ENCODE measurements at places on chromosomes 13 and 19.
A peak's percentile ranks its signal among the peaks of the same experiment; 100 is the strongest.

DNA sequence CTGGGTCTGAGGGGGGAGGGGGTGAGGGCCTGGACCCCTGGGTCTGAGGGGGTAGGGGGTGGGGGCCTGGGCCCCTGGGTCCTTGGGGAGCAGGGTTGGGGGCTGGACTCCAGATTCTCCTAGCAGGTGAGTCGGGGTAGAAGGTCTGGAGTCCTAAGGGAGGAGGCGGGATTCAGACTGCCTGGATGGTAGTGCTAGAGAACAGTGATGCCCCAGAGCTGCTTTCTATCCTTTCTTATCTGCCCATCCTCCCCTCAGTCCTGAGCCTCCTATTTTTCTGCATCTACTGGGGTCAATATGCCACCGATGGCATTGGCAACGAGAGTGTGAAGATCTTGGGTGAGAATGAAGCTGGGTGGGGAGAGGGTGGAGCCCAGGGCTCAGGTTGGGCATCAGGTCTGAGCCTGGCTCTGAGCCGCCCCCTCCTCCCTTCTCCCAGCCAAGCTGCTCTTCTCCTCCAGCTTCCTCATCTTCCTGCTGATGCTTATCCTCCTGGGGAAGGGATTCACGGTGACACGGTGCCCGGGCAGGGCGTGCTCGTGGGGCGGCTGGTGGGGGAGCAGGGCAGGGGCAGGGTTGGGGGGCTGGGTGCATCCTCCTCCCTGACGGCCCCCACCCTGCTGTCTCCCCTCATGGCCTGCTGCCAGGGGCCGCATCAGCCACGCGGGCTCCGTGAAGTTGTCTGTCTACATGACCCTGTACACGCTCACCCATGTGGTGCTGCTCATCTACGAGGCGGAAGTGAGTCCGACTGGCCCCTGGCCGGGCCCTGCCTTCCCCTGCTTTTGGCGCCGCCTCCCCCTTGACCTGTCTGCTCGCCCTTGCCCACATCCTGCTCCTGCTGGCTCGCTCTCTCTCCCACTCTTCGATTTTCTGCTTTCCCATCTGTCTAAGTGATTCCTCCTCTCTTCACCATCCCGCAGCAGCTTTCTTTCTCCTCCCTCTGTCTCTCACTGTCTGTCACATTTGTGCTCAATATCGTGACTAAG, 3.4 kb downstream of the TMEM145 start:
- no peak for DNase-seq

GRCh38 chr13:99501184-99501847, at the start of gene TM9SF2:
TSS of gene TM9SF2 (plus strand) at chr13:99501472. CDS start at chr13:99501607, 135 bp downstream.
- DNase-seq: peak; percentile 99

GRCh38 chr19:48490981-48491792, 20.4 kb downstream of the LMTK3 start:
- no peak for DNase-seq

- DNase-seq: no peak
Measured at GRCh38 chr19:17254636-17255035, 8.9 kb upstream of the NR2F6 start.

- no peak for DNase-seq
Measured at GRCh38 chr13:62583466-62583865, 1167.8 kb upstream of the PCDH20 start.

DNA sequence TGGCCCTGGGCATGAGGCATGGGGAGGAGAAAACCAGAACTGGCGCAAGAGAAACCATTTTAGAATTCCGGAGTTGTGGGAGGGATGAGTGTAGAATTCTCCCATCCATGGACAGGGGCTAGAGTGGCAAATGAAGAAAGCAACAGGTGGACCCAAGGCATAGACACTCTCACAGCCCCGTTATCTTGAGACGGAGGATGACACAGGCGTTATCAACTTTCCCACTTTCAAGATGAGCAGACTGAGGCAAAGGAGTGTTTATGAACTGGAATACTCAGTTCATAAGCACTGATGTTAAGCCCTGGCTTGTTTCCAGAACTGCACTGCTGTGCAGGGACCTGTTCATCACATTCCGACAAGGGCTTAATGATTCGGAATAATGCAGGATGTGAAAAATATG, 1.1 kb upstream of the GTF3A start:
- DNase-seq: no peak

DNA sequence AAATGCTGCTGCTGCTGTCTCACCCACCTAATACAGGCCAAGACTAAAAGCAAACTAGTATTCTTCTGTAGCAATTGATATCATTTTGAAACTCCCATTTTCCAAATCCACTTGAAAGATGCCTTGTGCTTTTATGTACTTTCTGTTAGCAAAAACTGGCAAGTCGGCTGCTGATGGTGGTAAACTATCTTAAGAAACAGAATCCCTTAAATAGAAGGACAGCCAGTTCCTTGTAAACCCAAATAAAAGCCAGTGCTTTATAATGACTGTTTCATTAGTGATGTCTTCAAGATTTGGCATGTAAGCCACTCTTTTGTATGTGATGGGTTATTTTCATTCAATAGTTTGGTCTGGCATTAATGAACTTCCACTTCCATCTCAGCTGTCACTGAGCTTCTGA, 5.2 kb downstream of the FAM124A start:
- DNase-seq: no peak

DNA sequence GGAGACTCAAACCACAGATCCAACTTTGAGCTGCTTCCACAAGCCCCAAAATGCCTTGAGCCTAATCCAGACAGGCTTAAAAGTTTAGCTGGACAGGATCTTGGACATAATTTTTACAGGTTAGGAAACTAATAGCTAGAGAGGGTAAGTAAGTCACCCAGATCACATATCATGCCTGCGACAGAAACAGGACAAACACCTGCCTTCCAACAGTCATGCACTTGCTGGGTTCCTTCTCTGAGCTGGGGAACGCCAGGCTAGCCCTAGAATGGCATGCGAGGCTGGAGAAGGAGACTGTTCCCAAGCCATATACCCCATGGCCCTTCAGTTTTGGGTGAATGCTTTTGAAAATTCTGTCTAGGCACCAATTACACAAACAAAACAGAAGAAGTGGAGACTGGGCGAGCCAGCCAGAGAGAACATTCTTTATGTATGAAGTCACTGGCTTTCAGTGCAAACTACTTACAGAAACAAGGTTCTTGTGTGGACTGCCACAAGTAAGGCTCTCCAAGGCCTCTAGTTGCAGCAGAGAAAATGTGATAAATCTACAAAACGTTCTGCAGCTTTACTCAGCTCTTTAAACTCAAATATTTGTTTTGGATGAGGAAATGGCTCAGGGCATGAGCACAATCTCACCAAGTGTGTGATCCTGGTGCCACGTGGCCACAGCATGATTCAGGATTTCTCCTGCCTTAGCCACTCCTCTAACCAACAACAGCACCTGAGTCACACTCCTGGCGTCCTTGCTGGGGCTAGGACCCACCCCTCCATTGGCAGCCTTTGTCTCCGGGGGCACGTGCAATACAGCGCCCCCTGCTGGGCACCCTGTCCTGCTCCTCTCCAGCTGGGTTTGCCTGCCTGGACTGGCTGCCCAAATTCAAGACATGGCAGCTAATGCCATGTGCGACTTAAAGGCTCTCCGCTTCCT, 73.4 kb upstream of the UBL3 start:
- peak; percentile 75 for DNase-seq

GRCh38 chr13:105083992-105084391, 1451.5 kb downstream of the EFNB2 start:
- DNase-seq: peak; percentile 16

DNA sequence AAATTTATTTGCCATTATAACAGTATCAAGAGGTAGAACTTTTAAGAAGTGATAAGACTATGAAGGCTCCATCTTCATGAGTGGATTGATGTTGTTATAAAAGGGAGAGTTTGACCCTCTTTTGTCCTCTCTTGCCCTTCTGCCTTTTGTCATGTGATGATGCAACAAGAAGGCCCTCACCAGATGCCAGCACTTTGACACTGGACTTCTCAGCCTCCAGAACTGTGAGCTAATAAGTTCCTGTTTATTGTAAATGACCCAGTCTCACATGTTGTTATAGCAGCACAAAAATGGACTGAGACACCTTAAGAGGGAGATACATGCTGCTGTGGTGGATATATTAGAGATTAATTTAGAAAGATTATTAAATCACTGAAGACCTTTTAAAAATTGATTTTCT, 71.6 kb downstream of the SPRYD7 start:
- DNase-seq: no peak

DNA sequence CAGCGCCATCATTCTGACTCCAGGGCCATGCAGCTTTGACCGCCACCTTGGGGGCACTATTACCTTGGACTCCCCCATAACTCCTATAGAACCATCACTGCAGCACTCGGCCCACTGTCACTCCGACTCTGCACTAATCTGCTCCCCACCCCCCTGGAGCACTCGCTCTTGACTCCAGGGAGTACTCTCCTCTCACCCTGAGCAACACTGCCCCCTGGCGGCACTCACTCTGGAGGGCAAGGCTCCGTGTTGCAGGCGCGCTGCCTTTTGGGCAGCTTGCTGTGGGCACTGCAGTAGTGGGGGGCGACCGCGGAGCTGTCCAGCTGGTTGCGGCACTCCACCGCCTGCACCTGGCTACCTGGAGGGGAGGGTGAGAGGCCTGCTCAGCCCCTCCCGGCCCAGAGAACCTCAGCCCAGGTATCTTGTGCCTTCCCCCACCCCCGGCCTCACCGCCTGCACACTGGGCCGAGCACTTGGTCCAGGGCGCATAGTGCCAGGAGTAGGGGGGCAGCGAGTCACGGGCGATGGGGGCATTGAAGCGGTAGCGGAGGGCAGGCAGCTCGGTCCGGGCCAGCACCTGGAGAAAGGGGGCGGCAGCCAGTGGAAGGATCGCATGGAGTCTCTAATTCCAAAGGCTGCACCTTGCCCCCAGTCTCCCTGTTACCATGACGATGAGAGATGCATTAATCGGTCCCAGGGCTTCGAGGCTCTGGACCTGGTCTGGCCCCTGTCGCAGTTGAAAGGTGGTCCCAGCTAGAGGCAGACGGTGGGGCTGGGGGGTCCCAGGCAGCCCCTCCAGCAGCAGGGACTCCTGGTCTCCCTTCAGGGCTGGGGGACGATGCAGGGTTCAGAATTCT, 8.9 kb upstream of the MYO1F start:
- DNase-seq: no peak

DNA sequence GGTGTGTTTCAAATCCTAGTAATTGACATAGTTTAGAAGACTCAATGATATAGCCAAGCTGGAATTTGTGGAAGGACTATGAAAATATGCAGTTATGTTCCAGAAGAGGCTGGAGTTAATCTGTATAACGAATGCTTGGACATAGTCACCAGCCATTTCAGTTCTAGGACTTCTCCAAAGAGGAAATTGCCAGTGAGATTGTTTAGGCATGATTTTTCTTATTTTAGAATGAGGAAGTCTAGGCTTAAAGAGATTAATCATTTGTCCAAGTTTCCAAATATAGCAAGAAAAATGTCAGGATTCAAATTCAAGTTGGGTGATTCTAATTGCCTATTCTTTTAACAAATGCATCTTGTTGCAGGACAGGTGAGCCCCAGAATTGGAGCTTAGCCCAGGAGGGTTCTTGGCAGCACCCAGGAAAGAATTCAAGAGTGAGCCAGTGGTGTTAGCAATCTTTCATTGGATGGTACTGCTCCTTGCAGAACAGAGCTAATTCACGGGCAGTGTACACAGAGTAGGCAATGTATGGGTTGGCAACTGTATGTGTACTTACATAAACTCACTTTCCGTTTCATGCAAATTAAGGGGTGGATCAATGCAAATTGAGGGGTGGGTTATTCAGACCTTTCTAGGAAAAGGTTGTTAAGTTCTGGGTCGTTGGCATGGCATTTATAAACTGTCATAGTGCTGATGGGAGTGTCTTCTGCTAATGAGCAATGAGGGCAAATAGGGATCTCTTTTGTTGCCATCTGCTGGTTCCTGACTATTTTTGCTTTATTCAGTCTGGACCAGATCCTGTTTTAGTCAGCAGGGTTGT, 763.1 kb upstream of the SLITRK1 start:
- DNase-seq: no peak

GRCh38 chr19:42330241-42330711, 4.8 kb downstream of the MEGF8 start:
- DNase-seq: no peak

DNA sequence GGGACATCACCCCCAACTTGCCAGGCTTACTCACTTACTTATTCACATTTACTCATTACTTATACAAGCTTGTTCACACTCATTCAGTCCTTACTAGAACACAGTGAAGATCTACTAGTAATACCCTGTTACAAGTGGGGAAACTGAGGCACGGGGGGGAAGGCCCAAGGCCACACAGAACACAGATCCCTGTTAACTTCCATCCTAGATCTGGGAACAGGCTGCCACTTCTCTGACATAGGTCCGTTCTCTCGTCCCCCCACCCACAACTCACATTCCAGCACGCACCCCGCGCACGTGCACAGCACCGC, 1.5 kb upstream of the NRTN start:
- no peak for DNase-seq

DNA sequence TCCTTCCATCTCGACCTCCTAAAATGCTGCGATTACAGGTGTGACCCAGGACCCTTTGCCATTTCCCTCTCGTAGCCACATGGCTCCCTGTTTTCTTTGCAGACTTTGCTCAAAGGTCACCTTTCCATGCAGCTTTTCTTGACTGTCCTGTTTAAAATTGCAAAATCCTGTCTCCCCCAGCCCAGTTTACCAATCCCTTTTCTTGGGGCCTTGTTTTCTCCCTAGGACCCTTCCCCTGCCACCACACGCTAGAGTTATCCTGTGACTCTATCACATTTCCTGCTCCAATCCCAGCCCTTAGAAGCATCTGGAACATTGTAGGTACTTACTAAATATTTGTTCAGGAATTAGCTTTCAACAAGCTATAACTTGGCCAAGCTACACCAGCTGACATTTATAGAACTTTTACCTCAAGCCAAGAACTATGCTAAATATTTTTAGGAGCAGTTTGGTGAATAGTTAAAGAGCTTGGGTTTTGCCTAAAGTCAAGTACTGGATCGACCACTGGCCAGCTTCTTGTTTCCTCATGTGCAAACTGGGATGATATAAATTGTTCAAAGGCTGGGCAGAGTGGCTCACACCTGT, 9.1 kb upstream of the SERTAD3 start:
- no peak for DNase-seq

- DNase-seq: no peak
Measured at GRCh38 chr19:11093689-11094238, 4.5 kb downstream of the LDLR start.

DNA sequence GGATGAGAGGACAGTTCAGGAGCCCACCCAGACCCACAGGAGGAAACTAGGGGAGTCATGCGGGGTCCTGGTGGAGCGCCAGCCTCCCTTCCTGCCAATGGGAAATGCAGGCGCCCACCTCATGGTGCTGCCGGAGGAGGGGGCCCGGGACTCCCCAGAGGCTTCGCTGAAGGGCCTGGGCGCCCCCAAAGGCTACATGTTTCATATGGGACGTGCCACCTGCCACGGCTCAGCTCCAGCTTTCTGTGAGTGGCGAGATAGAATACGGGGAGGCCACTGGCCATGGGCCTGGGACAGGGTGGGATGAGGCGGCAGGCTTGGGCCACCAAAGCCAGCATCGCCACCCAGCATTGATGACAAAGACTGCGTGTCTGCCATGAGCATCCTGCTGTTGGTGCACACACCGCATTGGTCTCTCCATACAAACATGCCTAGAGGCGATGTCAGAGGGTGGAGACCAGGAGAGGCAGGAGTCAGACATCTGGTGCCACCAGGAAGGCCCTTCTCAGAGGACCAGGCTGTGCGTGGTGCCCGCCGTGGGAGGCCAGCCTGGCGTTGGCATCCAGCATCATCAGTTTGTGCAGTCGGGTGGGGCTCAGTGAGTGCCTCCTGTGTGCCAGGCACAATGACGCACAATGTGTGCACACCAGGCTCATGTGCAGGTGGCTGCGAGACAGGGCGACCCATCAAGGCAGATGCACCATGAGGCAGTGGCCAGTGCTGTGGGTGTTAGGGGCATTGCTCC, 1.2 kb upstream of the F10 start:
- DNase-seq: peak; percentile 14

- peak; percentile 72 for DNase-seq
Measured at GRCh38 chr19:57664269-57665127, 4.2 kb upstream of the ZSCAN4 start.

GRCh38 chr13:28349907-28350654, 144.8 kb downstream of the FLT1 start:
- DNase-seq: no peak
